B cell (primary cell): ENCODE measurements at places on chromosomes 7 and 10. TPM values are rescaled to one million over a fixed set of nuclear protein-coding genes. Genes with fewer than 3 reads are reported as not detected.

Gene TRIM50
- not detected in 2 replicates for polyA plus RNA-seq

Gene PNLIP
- not detected in 2 replicates for polyA plus RNA-seq

Gene PPIF
- 100 and 199 TPM in 2 replicates for polyA plus RNA-seq

Gene STEAP1B
- 24.7 and 26.8 TPM in 2 replicates for polyA plus RNA-seq

Gene EBLN1
- not detected in 2 replicates for polyA plus RNA-seq

Gene SLC13A1
- not detected in 2 replicates for polyA plus RNA-seq

DNA sequence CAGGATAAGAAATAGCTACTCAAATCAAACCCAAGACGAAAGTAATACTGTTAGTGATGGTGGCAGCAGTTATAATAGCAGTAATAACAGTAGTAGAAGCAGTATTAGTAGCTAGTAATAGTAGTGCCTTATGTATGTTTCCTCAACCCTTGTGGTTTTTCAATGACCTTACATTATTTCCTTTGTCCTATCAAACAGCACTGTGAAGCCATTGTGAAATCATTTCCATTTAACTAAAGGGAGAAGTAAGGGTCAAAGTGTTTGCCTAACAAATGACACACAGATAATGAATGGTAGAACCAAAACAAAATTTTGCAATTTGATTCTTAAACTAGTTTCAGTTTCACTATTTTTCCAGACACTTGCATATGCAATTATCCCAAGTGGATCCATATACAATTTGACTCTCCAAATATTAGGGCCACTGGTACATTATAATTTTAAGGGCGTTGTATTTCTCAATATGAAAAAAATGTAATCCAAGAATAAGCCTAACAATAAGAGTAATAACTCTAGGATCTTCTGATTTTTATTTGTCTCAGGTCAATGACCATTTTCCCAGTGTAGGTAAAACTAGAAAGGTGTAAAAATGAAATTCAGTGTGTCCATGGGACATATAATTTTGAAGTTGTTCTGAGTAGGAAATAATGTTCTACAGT lies 33.7 kb upstream of the TMEM26 start:
- H3K27ac ChIP-seq: no peak overlapping the region
- no peaks in the 10 kb centered on the region for H3K4me1 ChIP-seq
- H3K27me3 ChIP-seq: no peaks in the 10 kb centered on the region
- no peak for DNase-seq
- H3K4me3 ChIP-seq: no peak overlapping the region
- no peaks in the 10 kb centered on the region for H3K36me3 ChIP-seq

GRCh38 chr10:35135861-35136260 lies 9.2 kb downstream of the CREM start:
- peaks cover 27% of the 10 kb centered on the region for H3K4me1 ChIP-seq
- peak overlapping the region; percentile 28 for H3K27ac ChIP-seq
- no peak for DNase-seq
- H3K36me3 ChIP-seq: no peaks in the 10 kb centered on the region

DNA sequence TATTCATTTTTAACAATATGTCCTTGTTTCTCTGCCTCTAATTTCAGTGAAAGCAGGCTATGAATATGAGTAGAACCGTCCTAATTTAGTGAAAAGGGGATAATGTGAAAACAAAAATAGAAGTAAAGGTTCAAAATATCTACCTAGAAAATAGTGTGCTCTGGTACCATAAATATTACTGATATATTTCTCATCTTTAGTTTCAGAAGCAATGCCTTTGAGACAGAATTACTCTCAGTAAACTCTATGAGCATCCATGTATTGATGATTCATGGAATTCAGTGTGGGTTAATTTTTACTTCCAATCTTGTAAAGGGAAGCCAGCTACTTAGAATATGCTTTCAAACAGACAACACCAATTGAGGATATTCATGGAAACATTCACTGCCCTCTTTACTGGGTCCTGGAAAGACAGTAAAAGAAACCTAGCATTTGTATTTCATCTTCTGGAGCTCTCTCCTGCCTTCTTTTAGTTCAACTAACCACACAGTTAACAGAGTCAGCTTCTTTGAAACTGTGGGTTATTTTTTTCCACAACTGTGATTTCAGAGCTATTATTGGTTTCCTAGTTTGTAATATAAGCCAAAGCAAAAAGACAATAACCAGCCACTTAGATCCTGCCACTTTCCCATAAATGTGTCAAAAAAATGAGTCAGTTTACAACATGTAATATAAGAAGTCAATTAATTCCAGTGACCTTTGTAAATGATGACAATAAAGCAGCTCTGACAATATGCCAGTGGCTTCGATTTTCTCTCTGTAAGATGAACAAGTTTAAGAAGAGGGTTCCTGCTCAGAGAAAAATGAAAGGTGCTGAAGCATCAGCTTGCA lies 1.7 kb downstream of the LRRN3 start:
- H3K36me3 ChIP-seq: no peaks in the 10 kb centered on the region
- DNase-seq: no peak
- no peak overlapping the region for H3K27ac ChIP-seq
- H3K27me3 ChIP-seq: no peaks in the 10 kb centered on the region
- H3K4me1 ChIP-seq: no peaks in the 10 kb centered on the region
- H3K4me3 ChIP-seq: no peak overlapping the region

DNA sequence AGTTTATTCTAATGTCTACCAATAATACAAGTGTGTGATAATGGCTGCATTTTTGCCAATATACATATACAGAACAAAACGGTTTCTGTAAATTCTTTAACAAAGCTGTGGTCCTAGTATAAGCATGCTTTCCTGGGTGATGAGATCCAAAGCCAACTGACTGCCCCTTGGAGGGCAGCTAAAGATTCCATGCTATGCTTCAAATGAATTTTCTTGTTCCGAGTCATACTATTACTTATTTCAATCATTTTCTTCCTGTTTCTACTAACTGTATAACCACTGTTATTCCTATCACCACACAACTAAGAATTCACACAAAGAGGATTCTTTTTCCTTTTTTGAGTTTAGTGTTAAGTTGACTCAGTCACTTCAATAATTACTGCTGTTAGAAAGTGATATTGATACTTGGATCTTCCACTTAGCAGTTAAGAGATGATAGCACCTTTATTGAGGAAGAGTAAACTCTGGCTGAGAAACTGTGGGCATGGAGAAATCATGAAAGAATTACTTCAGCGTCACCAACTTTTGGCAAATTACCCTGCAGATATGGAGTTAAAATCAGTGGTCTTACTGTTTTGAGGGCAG lies 197.5 kb downstream of the ARL4A start:
- H3K27me3 ChIP-seq: no peaks in the 10 kb centered on the region
- H3K36me3 ChIP-seq: no peaks in the 10 kb centered on the region
- DNase-seq: no peak
- no peak overlapping the region for H3K4me3 ChIP-seq
- H3K4me1 ChIP-seq: no peaks in the 10 kb centered on the region

DNA sequence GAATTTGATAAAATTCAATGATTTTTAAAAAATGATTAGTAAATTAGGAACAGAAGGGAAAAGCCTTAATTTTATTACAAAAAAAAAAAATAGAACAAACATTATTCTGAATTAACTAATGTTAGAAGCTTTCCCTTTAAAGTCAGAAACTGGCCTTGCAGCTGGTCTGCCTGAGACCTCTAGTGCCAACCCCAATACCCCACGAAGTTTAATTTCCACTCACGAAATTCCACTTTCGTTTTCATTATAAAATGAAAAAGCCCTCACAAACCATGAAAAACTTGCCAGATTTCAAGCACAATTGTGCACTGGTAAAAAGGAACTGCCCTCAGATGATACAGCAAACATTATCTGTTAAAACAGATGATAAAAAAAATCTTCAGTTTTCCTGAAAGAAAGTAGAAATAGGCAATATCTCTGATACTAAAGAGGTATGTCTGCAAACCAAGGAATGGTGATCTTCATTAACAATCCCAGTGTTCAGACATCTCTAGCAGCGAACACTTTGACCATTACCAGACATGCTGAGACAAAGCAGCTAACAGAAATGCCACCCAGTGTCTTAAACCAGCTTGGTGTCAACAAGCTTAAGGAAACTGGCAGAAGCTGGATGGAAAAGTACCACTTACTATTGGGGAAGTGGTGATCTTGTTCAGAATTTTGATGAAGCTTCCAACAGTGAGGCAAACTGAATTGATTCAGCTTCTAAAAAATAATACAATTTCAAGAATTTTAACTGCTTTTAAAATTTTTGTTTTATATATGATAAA lies 80.2 kb downstream of the PALS2 start:
- H3K36me3 ChIP-seq: no peaks in the 10 kb centered on the region
- peaks cover 5% of the 10 kb centered on the region for H3K4me1 ChIP-seq
- DNase-seq: peak; percentile 13
- H3K27me3 ChIP-seq: no peaks in the 10 kb centered on the region
